ENCODE measurements at places on chromosomes 12 and 14.

- DNase-seq = no peak
These were observed 11.6 kb upstream of the PPP1CC start for GRCh38 chr12:110754101-110754793.

- no peak for DNase-seq
These were observed 71.6 kb downstream of the ITPK1 start for GRCh38 chr14:93044121-93044520.

DNA sequence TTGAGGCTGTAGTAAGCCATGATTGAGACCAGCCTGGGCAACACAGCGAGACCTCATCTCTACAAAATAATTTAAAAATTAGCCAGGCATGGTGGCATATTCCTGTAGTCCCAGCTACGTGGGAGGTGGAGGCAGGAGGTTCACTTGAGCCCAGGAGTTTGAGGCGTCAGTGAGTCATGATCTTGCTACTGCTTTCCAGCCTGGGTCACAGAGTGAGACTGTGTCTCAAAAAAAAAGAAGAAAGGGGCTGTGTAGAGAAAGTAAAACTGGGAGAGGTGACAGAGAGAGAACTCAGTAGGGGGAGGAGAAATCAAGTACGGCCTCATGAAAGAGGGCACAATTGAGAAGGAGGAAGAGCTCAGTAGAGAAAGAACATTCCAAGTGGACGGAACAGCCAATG is 12.4 kb downstream of the TECPR2 start:
- no peak for DNase-seq

- DNase-seq = no peak
These were observed 386.2 kb upstream of the CCDC196 start for GRCh38 chr14:66099931-66100330.

- no peak for DNase-seq
These were observed 326.4 kb downstream of the NUAK1 start for GRCh38 chr12:105812366-105812765.

DNA sequence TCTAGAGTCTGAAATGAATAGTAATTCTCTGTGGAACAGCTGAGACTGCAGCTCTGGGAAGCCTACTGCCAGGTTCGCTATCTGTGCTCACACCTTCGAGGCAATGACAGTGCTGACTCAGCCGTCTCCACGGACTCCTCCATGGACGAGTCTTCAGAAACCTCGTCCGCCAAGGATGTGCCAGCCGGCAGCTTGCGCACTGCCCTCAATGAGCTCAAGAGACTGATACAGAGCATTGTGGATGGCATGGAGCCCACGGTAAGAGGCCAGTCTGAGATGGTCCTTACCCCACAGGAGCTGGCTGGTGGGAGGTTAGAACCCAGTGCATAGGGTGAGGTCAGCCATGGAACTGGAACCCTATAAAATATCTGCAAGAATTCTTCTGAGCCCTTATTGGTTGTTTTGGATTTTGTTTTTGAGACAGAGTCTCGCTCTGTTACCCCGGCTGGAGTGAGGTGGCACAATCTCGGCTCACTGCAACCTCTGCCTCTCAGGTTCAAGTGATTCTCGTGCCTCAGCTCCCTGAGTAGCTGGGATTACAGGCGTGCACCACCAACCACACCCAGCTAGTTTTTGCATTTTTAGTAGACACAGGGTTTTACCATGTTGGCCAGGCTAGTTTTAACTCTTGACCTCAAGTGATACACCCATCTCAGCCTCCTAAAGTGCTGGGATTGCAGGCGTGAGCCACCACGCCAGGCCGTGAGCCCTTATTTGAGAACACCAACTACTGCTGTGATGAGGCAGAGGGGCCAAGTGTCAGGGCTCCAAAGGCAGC is 43.9 kb downstream of the RAB35 start:
- DNase-seq = no peak

DNA sequence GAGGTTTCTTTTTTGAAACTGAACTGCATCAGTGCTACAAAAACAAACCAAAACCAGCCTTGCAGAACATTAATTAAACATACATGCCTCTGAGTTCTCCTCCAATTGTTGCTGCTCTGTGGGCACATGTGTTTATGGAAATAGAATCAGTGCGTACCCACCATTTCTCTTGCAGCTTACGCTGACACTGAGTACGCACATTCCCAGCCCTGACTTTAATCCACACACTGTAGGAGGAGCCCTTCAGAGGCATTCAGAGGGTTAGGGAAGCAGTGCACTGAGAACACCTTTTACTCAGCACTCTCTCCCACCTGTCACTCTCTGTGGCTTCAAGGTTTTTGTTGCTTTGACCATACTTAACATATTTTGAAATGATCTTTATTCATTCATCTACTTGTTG is 250.5 kb upstream of the PWP1 start:
- no peak for DNase-seq

GRCh38 chr12:10241290-10241689 is 28.6 kb downstream of the GABARAPL1 start:
- DNase-seq = no peak

DNA sequence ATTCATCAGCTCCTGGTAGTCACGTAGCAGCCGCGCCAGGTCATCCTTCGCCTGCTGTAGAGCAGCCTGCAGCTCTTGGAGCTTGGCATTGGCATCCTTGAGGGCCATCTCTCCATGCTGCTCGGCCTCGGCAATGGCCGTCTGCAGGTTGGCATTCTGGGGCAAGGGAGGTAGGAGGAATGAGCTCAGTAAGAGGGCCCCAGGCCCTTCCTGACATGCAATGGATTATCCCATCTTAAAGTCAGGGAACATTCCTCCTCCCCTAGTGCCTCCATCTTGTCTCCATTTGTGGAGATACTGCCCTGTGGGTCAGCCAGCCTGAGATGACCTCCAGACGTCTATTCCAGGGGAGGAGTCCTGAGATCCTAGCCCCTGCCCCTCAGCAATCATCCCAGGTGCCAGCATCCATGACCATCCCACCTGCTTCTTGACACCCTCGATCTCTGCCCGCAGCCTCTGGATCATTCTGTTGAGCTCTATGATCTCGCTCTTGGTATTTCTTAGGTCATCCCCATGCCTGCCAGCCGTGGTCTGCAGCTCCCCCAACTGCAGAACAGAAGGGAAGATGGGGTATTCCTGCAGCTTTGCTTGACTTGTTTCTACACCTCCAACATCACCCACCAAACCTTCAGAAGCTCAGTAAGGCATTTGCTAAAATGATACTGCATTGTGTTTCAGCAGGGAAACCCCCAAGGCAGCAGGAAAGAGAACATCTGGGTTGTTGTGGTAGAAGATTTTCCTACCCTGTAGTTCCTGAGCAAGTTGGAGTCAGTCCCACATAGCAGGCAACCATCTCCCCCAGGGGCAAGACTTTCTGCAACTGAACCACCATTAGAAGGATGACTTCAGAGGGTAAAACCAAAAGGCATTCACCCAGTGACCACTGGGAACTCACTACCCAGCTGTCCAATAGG is 4.4 kb downstream of the KRT3 start:
- DNase-seq = no peak

DNA sequence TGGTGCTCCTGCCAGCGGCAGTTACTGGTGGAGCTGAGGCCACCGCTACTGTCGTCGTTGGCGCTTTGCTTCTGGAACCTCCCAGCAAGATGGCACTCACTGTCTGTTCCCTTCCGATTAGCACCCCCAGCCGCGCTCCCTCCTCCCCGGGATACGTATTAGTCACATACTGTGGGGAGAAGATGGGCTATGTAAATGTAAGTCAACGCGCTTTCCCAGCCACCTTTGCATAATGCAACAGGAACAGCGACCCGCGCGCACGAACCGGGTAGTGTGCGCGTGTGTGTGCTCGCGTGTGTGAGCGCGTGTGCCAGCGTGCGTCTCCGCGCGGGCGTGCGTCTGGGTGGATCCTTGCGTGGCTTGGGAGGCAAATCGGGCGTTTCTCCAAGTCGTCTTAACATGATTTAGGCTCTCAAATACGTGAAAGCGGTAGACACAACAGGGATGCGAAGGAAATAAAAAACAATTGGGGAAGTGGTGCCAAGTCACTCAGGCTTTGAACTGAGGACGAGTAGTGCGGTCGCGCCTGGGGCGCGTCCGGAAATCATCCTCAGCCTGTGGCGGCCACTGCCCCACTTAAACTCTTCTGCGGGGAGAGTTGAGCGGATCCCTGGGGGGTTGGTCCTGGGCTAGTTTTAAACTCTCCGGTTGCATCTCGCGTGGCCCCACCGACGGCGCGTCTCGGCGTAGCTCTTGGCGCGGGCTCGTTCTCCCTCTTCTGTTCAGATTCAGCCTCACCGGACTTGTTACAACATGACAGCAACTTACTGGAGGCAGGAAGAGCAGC is 1.8 kb downstream of the FLRT2 start:
- no peak for DNase-seq

DNA sequence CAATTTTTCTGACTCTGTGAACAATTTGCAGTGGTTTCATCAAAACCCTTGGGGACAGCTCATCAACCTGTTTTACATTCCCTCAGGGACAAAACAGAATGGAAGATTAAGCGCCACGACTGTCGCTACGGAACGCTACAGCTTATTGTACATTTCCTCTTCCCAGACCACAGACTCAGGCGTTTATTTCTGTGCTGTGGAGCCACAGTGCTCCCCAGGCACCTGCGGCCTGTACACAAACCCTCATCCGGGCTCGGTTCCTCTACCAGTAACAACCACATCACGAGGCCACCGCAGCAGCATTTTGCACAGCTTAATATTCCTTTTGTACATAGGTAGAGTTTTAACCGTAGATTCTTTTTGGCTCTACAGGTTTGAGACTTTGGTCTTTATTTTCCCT is 397.4 kb upstream of the OR4E1 start:
- peak; percentile 16 for DNase-seq

- no peak for DNase-seq
These were observed 128.4 kb upstream of the NCOR2 start for GRCh38 chr12:124695861-124696260.

DNA sequence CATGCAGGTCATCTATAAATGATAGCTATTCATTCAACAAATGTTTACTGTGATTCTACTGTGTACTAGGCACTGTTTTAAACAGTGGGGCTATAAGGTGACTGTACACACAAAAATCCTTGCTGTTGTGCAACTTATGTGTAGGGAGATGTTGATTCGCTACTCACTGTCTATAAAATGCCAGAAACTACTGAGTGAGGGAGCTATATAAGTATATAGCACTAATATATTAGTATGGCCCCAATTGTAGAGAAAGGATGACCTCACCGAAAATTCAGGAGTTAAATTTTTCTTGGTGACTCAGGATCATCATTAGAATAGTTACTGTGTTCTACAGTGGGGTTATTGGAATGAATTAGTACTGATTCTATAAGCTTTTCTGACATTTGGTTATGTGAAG is 117.4 kb downstream of the TGFB3 start:
- no peak for DNase-seq

DNA sequence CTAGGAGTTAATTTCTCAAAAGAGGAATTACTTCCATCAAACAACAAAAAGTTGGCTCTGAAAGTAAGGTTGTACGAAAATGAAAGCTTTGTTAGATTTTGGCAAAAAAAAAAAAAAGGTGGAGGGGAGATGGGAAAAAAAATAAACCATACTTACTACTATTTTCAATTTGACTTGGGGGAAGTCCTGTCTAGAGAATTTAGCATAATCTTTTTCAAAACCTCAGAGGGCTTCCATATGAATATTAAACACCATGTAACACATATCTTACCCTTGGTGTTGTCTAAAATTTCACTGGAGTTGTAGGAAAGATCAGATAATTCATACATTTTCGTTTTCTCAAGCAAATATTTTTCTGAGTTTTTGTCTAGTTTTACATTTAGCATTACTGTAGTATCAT is 17.5 kb downstream of the GRIP1 start:
- DNase-seq = no peak

DNA sequence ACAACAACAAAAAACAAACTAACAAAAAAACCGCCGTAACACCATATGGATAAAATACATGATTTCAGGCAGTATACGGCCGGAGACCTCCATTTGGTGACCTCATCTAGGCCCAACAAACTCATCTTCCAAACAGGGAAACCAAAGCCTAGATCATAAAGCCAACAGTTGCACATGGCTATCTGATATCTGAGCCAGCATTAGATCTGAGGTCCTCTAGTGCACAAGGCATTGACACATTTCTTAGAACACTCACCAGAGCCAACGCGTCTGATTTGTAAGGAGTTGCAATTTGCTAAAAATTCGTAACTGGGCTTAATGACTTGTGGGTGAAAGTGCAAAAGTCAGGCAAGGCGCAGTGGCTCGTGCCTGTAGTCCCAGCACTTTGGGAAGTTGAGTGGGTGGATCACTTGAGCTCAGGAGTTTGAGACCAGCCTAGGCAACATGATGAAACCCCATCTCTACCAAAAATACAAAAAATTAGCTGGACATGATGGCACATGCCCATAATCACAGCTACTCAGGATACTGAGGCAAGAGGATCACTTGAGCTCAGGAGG is 42.0 kb upstream of the NUDT4 start:
- no peak for DNase-seq

GRCh38 chr12:70691018-70691672 is 53.9 kb upstream of the PTPRB start:
- DNase-seq = no peak

GRCh38 chr12:18919871-18920511 is 182.1 kb downstream of the CAPZA3 start:
- DNase-seq = no peak

DNA sequence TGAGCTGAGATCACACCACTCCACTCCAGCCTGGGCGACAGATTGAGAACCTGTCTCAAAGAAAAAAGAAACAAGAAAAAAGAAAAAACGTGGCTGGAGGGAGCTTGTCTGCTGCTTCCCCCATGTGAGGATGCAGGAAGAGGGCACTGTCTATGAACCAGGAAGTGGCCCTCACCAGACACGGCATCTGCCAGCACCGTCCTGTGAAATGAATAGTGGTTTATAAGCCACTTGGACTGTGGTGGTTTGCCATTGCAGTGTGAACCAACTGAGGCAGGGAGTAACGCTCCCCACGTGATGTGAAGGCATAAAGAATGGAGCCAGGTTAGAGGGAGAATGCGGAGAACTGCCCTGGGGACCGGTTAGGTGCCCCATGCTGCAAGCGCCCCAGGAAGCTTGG is 4.5 kb upstream of the BRF1 start:
- no peak for DNase-seq

- DNase-seq = no peak
These were observed 22.9 kb downstream of the DYRK4 start for GRCh38 chr12:4584896-4585295.

GRCh38 chr14:39016733-39017095 is 86.3 kb downstream of the SEC23A start:
- DNase-seq = no peak

GRCh38 chr12:26878661-26879119 is 45.7 kb upstream of the ITPR2 start:
- no peak for DNase-seq

DNA sequence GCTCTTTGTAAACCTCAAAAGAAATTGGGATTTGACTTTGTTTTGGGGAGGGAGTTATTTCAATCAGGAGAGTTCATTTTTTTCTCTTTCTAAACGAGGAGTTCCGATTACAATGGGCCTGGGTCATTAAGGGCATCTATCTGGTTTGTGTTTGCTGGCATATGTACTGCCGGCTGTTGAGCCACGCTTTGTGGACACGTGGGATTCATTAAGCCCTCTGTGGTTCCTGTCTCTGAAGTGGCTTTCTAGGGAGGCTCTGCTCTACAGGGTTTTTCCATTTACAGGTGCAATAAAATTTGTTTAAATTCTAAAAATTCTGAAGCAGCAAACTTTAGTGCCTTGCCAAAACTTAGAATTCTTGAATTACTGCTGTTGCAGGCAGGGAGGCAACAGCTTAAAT is 57.9 kb downstream of the GNS start:
- DNase-seq = no peak

Data from stimulated activated CD4-positive, alpha-beta T cell treated with anti-CD3 and anti-CD28 coated beads, TNF-alpha, amount 100 ng/mL, for 24 hours (primary cell).